Caco-2 (cell line): ENCODE measurements at places on chromosomes 4 and X. TPM values are rescaled to one million over a fixed set of nuclear protein-coding genes. Genes with fewer than 3 reads are reported as not detected.
A peak's percentile ranks its signal among the peaks of the same experiment; 100 is the strongest.

The ARHGAP6 gene
- total RNA-seq, result 0.50 and 0.84 TPM in 2 replicates

- no peaks in the 10 kb centered on the region for H3K27me3 ChIP-seq
- no peak overlapping the region for H3K4me3 ChIP-seq
- H3K4me1 ChIP-seq, result no peaks in the 10 kb centered on the region
- no peak overlapping the region for H3K27ac ChIP-seq
- H3K36me3 ChIP-seq, result no peaks in the 10 kb centered on the region
Observed at GRCh38 chr4:11743976-11744375, 315.3 kb upstream of the HS3ST1 start.

- no peaks in the 10 kb centered on the region for H3K27me3 ChIP-seq
- peak overlapping the region; percentile 69 for H3K27ac ChIP-seq
- no peaks in the 10 kb centered on the region for H3K36me3 ChIP-seq
- peaks cover 24% of the 10 kb centered on the region for H3K4me1 ChIP-seq
- H3K4me3 ChIP-seq, result no peak overlapping the region
Observed at GRCh38 chr4:24642981-24643547, 58.7 kb upstream of the DHX15 start.

GRCh38 chrX:39766855-39767254 is 330.9 kb downstream of the BCOR start:
- no peak overlapping the region for H3K27ac ChIP-seq
- H3K4me1 ChIP-seq, result peaks cover 11% of the 10 kb centered on the region
- H3K27me3 ChIP-seq, result no peaks in the 10 kb centered on the region
- H3K4me3 ChIP-seq, result no peak overlapping the region

- no peak overlapping the region for H3K4me3 ChIP-seq
- H3K27me3 ChIP-seq, result no peaks in the 10 kb centered on the region; the same call in 1 of the 2 replicates
- no peaks in the 10 kb centered on the region for H3K36me3 ChIP-seq
- DNase-seq, result no peak
- peaks cover 10% of the 10 kb centered on the region for H3K4me1 ChIP-seq
Observed at GRCh38 chrX:17596061-17596460, 141.2 kb upstream of the SCML1 start.

GRCh38 chr4:95524184-95524583 is 24.6 kb downstream of the UNC5C start:
- no peak for DNase-seq
- H3K27ac ChIP-seq, result no peak overlapping the region
- H3K4me3 ChIP-seq, result no peak overlapping the region
- H3K27me3 ChIP-seq, result no peaks in the 10 kb centered on the region
- no peaks in the 10 kb centered on the region for H3K4me1 ChIP-seq

The FAM47B gene
- not detected in 2 replicates for total RNA-seq

GRCh38 chr4:80613470-80613869 is 277.9 kb downstream of the CFAP299 start:
- no peaks in the 10 kb centered on the region for H3K36me3 ChIP-seq
- DNase-seq, result no peak
- no peaks in the 10 kb centered on the region for H3K4me1 ChIP-seq
- no peak overlapping the region for H3K4me3 ChIP-seq
- no peak overlapping the region for H3K27ac ChIP-seq
- H3K27me3 ChIP-seq, result no peaks in the 10 kb centered on the region

- DNase-seq, result no peak
- no peak overlapping the region for H3K4me3 ChIP-seq
- H3K27ac ChIP-seq, result no peak overlapping the region
- no peaks in the 10 kb centered on the region for H3K27me3 ChIP-seq
Observed at GRCh38 chr4:186487726-186488125, 67.6 kb downstream of the MTNR1A start.

GRCh38 chr4:55561889-55562288 is 15.2 kb upstream of the CLOCK start:
- no peak overlapping the region for H3K27ac ChIP-seq
- H3K36me3 ChIP-seq, result no peaks in the 10 kb centered on the region
- no peaks in the 10 kb centered on the region; the same call in 1 of the 2 replicates for H3K27me3 ChIP-seq
- DNase-seq, result no peak

DNA sequence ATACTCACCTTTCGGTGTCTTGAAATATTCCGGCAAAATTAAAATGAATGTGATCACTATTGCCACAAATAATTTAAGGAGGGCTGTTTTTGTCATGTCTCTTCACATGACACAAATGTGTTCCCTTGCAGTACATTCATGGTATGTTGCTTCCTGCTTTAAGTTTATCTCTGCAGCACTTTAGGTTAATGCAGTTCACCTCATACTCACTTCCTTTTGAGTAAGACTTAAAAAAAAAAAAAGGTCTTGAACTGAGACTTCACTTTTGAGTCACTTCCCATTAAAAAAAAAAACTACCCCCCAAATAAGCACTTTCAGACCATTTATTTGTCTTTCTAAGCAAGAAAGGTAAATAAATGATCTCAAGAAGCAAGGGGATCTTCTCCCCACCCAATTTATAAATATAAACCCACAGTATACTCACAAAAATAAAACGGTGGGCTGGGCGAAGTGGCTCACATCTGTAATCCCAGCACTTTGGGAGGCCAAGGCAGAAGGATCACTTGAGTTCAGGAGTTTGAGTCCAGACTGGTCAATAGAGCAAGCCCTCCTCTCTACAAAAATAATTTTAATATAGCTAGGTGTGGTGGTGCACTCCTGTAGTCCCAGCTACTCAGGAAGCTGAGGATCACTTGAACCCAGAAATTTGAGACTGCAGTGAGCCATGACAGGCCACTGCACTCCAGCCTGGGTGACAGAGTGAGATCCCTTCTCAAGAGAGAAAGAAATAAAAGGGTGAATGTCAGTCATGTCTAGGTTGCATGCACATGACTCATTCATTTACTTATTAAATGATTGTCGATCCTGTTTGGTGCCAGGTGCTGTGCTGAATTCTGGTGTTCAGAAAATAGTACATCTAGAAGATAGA is at the start of gene TMEM156:
Gene TMEM156, minus strand, starts transcription at position 192 of the 868 bp plus-strand sequence. Its CDS starts 96 bp downstream, at position 96.
- no peak for DNase-seq
- no peaks in the 10 kb centered on the region for H3K27me3 ChIP-seq

The CEP135 gene
- total RNA-seq, result 10.5 and 11.3 TPM in 2 replicates

The SPANXB1 gene
- not detected in 2 replicates for total RNA-seq

The CXCL5 gene
- total RNA-seq, result 0.21 TPM in 1 of 2 replicates, not detected in the other

DNA sequence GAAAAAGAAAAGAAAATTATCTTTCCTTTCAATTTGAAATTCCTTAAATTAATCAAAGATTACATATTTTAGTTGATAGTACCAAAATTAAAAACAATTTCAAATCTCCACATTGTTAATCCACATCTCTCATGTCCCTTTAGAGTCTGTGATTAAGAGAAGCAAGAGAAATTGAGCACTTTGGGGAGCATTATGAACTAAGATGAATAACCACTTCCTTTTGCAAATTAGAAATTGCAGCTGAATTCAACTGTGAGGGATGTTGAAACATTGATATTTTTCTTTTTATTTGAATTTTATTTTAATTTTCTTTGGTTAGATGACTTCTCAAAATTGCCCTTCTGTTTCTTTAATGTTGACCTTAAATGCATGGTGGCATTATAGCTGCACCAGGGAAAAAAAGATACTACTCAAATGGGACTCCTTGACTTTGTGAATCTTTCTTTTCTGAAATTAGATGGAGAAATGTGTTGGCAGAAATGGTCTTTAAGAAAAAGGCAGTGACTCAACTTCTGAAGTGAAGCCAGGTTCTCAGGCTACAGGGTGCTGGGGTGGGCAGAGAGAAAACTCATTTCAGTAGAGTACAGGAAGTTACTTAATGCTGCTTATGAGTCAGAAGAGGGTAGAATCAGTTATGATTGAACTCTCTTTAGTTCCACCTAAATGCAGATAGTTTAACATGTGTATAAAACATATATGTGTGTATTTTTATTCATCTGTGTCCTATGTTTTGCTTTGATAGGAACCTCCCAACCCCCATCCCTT is 92.0 kb upstream of the TNIP3 start:
- H3K36me3 ChIP-seq, result no peaks in the 10 kb centered on the region
- H3K4me3 ChIP-seq, result no peak overlapping the region
- no peak for DNase-seq
- no peaks in the 10 kb centered on the region for H3K27me3 ChIP-seq

The GPM6B gene
- total RNA-seq, result 0.09 TPM in 1 of 2 replicates, not detected in the other

The CYSLTR1 gene
- total RNA-seq, result not detected in 2 replicates

DNA sequence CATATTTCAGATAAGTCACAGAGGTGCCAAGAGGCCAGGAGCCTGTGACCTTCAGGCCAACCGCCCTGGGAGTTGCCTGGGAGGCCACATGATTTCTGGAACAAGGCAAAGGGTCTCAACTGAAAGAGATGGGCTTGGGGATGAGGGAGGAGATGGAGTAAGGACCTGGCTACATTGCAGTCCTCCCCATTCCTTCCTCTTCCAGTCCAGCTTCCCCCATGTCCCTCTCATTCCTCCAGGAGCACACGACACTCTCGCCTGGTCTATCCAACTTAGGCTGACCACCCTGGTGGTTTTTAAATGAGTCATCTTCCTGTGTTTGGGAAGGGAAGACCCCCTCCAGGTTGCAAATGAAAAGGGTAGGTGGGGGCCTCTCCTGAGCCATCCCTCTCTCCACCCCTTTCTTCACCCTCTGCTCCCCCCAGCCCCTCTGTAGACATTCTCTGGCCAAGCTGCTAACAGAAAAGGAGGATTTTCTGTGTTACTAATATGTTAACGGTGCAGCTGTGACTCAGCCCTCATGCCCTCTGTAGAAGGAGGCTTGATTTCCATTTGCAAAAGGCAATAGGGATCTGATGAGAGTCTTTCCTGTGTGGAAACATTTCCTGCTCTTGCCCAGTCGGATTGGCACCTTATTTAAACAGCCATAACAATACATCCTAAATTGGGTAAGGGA is 79.2 kb downstream of the RTL5 start:
- H3K4me1 ChIP-seq, result no peaks in the 10 kb centered on the region
- no peak overlapping the region for H3K4me3 ChIP-seq
- H3K36me3 ChIP-seq, result no peaks in the 10 kb centered on the region

GRCh38 chr4:146978641-146979040 is 33.0 kb upstream of the TTC29 start:
- DNase-seq, result no peak
- H3K27ac ChIP-seq, result no peak overlapping the region
- H3K4me3 ChIP-seq, result no peak overlapping the region
- H3K36me3 ChIP-seq, result no peaks in the 10 kb centered on the region
- H3K27me3 ChIP-seq, result no peaks in the 10 kb centered on the region

The STK26 gene
- total RNA-seq, result 36.8 and 37.1 TPM in 2 replicates

- no peak overlapping the region for H3K4me3 ChIP-seq
- H3K4me1 ChIP-seq, result peaks cover 4% of the 10 kb centered on the region; the same call in 1 of the 2 replicates
- DNase-seq, result no peak
Observed at GRCh38 chr4:152072906-152073305, 312.1 kb upstream of the GATB start.

- H3K36me3 ChIP-seq, result no peaks in the 10 kb centered on the region
- H3K4me3 ChIP-seq, result no peak overlapping the region
Observed at GRCh38 chrX:107669885-107670628, 41.7 kb downstream of the PRPS1 start.

The ZNF157 gene
- total RNA-seq, result not detected in 2 replicates

The PAGE5 gene
- not detected in 2 replicates for total RNA-seq

The CDX4 gene
- not detected in 2 replicates for total RNA-seq

The EFHC2 gene
- not detected in 2 replicates for total RNA-seq

The SMPX gene
- 2.7 and 2.9 TPM in 2 replicates for total RNA-seq

DNA sequence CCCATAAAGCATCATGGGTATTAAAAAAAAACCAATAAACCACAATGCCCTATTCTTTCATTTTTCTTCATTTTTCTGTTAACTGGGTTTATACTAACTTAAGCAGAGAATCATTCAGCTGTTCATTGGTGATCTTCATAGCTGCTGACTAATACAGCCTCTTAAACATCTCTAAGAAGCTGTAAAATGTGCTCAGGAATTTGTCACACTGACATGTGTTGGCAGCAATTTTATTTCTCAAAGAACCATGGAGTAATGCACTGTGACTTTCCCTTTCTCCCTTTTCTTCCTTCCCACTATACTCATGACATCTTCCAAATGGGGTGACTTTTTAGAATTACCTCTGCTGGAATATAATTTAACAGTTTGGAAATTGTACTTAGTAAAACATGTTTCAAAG is 315.4 kb downstream of the ANTXR2 start:
- no peaks in the 10 kb centered on the region for H3K4me1 ChIP-seq
- no peak for DNase-seq
- H3K27ac ChIP-seq, result no peak overlapping the region
- no peaks in the 10 kb centered on the region for H3K36me3 ChIP-seq
- no peaks in the 10 kb centered on the region for H3K27me3 ChIP-seq

GRCh38 chrX:20720954-20721626 is 454.4 kb upstream of the RPS6KA3 start:
- no peaks in the 10 kb centered on the region for H3K36me3 ChIP-seq
- no peaks in the 10 kb centered on the region for H3K27me3 ChIP-seq
- H3K4me3 ChIP-seq, result no peak overlapping the region

DNA sequence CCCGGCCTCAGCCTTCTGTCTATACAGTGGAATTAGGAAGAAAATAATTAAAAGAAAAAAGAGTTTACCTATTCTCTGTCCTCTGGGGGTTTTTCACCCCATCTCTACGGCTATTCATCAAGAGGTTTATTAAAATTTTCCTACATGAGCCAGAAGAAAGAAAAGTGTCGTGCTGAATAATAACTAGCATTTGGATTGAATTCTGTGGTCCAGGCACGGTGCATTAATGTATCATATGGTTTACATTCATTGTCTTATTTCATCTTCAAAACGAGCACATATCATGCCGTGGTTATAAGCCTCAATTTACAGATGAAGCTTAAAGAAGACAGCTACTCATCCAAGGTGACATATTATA is 5.4 kb upstream of the NAA15 start:
- no peaks in the 10 kb centered on the region for H3K36me3 ChIP-seq
- H3K4me1 ChIP-seq, result peaks cover 9% of the 10 kb centered on the region; the same call in 1 of the 2 replicates
- H3K27me3 ChIP-seq, result no peaks in the 10 kb centered on the region
- peak overlapping the region; percentile 88 for H3K4me3 ChIP-seq
- no peak for DNase-seq
- peak overlapping the region; percentile 92 for H3K27ac ChIP-seq

The RAB40A gene
- total RNA-seq, result not detected in 2 replicates

GRCh38 chrX:33969105-33969504 is 163.0 kb downstream of the FAM47A start:
- no peaks in the 10 kb centered on the region for H3K4me1 ChIP-seq
- H3K27ac ChIP-seq, result no peak overlapping the region
- H3K4me3 ChIP-seq, result no peak overlapping the region
- no peaks in the 10 kb centered on the region for H3K36me3 ChIP-seq
- no peak for DNase-seq
- H3K27me3 ChIP-seq, result no peaks in the 10 kb centered on the region

The CT45A1 gene
- total RNA-seq, result not detected in 2 replicates

GRCh38 chr4:169397762-169398161 is 127.0 kb upstream of the SH3RF1 start:
- H3K4me3 ChIP-seq, result no peak overlapping the region
- H3K27ac ChIP-seq, result no peak overlapping the region
- H3K27me3 ChIP-seq, result no peaks in the 10 kb centered on the region
- H3K36me3 ChIP-seq, result no peaks in the 10 kb centered on the region
- H3K4me1 ChIP-seq, result no peaks in the 10 kb centered on the region
- no peak for DNase-seq

DNA sequence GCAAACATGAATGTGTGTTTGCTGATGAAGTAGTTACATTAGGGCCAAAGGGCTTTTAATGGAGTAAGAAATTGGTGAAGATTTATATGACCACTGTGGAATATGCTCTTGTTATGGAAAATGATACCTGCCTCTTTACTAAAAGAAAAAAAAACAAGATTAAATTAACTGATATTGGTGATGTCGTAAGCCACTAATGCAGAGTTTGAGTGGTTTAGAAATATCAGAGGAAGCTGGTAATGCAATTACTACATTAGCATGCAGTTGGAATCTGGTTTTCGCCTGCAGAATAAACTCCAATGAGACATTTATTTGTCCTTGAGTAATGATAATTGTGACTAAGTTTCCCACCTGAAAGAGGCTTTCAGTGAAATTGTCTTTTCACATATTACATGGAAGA is 597.9 kb downstream of the GALNTL6 start:
- DNase-seq, result no peak
- no peaks in the 10 kb centered on the region for H3K36me3 ChIP-seq

The FAT1 gene
- total RNA-seq, result 135 and 141 TPM in 2 replicates
